Posterior cingulate gyrus (tissue), 11 donors: ENCODE measurements at places on chromosomes 11 and 22.

- no peak for DNase-seq
Measured at GRCh38 chr22:22342697-22343580, 98.4 kb downstream of the VPREB1 start.

DNA sequence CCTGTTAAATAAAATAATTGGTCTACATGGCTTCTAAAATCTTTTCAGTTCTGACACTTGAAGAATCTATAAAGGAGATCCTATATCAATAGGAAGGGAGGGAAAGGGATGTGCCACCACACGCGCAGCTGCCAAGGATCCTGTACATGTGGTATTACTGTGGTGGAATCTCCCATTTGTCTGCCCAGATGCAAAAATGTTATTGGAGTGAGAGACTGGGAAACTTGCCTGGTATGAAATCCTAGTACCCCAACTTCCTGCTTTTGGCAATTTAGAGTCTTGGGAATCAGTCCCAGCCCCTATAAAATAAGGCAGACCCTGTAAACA lies 81.9 kb upstream of the PICALM start:
- DNase-seq: no peak

DNA sequence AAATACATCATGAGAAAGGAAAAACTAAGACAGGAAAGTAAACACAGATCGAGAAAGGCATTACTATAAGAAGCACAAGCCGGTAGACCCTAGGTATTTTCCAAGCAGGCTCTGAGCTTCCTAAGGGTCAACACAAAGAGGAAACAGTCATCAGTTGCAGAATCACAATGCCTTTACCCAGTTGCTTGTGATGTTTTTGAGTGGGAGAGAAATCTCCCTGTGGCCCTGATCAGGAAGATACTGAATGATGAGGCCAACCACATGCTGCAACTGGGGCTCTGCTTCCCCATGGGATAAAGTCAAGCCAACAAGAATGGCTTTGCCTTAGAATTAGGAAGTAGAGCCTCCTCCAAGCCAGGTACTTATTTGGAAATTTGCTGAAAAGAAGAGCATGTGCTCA lies 132.6 kb downstream of the MICAL2 start:
- DNase-seq: peak; percentile 1

DNA sequence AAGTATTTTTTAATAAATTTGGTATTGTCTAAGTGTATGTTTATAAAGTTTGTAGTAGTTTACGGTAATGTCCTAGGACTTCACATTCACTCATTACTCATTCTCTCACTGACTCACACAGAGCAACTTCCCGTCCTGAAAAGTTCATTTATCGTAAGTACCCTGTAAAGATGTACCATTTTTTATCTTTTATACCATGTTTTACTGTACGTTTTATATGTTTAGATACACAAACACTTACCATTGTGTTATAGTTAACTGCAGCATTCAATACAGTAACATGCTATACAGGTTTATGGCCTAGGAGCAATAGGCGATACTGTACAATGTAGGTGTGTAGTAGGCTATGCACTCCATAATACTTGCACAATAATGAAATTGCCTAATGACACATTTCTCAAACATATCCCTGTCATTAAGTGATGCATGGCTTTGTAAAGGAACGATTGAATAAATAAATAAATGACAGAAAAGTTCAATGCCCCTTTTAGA lies 12.5 kb upstream of the CARD18 start:
- no peak for DNase-seq

- DNase-seq: no peak
Measured at GRCh38 chr11:29282088-29282487, 734.7 kb downstream of the KCNA4 start.

DNA sequence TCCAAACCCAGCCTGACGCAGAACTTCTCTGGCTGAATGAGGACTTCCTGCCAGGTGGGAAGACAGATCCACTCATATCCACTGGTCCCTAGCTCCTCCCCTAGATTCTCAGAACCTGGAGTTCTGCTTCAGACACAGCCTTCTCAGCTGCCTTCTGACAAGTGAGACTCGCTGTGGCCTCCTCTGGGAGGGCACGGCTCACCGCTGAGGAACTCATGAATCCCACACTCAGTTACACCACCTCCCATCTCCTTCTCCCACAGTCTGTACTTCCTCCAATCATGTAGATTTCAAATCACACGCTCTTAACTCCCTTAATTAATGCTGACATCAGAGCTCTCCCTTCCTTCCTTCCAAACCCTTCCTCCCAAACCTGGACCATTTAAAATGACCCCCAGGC lies 86.4 kb upstream of the TMEM45B start:
- no peak for DNase-seq

DNA sequence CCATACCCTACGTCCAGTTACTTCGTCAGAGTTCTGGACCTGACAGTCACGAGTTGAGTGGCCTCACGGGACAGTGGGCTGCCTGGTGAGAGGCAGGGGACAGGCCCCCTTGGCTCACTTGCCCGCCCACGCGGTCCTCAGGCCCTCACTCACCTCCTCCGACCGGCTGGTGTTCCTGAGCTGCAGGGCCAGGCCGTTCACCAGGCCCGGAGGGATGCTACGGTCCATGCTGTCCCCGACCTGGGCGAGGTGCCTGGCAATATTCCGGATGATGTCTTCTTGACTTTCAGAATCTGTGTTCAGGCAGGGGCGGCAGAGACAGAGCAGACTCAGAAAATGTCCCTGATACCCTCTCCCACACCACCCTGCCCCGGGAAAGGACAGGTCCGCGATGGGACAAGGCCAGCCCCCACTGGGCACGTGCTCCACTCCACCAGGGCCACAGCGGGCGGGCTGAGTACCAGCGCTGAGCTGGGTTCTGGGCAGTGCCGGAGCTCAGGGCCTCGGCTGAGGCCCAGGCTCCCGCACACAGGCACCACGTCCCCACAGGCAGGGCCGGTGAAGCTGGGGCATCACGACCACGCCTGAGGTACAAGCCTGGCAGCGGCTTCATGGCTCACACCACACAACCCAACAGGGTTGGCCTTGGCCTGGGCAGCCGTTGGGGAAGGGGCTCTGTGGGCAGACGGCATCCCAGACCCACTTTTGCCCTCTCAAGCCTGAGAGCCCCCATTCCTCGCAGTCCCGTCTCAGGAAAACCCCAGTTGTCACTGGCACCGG lies 34.9 kb downstream of the BID start:
- no peak for DNase-seq

DNA sequence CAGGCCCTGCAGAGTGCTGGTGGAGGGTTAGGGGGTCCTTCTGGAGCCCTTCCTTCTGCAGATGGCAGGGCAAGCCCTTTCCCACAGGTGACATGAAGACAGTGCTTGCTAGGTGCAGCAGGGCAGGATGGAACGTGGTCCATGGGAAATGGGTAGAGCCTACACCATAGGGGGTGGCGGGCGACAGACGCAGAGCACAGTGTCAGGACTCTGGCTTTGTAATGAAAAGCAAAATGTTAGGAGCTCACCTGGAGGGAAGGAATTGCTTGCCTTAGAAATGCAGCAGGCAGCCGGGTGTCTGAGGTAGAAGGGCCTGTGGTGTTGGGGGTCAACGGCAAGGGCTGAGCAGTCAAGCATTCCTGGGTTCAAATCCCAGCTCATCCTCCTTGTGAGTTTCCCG lies 54.9 kb downstream of the ARHGAP8 start:
- DNase-seq: no peak

DNA sequence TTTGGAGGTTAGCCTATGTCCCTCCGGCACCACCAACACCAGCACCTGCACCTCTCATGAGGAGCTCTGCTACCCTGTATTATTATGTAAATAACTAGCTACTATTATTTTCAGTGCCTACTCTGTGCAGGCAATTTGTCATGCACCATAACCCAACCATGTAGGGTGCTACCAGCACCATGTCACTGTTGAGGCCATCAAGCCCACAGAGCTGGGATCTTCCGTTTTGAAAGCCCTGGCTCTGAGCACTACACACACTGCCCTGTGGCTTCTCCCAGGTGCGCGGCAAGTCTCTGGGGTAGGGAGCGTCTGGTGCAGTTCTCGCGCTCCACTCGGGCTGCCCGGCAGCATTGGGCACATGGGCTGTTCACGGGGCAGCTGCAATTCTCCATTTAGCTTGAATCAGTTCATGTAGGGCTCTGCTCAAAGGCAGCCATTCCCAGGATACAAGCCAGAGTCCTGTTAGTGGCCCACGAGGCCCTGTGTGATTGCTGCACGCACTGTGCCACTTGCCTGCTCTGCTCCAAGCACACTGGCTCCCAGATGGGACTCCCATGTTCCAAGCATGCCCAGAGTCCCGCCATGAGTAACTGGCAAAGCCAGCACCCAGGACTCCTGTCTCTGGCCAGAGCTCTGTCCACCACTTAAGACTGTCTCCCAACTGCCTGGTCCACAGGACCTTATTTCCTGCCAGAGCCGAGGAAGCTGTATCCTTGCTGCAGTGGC lies 42.5 kb upstream of the CDON start:
- DNase-seq: no peak

DNA sequence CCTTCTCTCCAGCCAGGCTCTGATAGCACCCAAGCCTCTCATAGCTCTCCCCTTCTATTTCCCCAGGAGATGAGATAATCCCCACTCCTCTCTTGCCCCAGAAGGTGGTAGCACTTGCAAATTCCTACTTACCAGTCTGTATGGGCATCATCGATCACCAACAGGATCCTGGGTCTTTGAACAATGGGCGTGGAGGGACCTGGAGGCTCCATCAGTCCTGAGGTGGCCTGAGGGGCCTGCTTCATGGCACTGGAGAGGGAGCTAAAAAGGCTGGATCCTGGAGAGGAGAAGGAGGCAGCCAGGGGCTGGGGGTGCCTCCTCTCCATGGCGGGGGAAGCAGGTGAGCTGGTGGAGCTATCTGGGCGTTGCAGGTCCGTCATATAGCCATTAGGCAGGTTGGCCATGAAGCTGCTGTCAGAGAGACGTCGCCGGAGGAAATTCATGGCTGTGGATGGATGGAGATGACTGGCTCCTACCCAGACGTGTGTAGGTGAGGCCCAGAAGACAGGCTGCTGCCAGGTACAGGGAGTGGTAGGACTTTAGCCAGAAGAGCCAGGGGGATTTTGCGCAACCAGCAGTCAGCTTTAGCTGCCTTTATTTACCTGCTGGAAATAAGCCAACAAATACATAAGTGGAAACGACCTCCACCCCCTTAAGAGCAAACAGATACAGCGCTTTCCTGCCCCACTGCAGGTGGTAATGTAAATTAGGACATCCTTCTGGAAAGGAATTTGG lies 51.8 kb downstream of the SYN3 start:
- no peak for DNase-seq

DNA sequence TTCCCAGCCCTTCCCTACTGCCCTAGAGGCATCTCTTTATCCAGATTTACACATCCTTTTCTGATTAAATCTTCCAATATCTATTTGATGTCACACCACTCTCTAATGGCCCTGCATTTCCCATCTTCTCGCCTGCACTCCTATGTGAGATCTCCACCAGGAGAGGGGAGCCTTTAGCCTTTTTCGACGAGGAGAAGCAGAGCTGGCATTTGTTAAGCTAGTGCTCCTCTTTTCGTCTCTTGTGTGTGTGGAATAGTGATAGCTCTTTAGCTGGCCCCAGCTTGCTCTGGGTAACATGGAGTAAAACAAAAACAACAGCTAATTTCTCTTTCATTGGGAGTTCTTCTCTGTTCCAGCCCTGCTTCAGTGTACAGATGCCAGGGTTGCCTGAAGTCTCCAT lies 536.5 kb downstream of the NTM start:
- DNase-seq: no peak

GRCh38 chr11:83159902-83160865 lies 3.3 kb downstream of the PCF11 start:
- DNase-seq: no peak

DNA sequence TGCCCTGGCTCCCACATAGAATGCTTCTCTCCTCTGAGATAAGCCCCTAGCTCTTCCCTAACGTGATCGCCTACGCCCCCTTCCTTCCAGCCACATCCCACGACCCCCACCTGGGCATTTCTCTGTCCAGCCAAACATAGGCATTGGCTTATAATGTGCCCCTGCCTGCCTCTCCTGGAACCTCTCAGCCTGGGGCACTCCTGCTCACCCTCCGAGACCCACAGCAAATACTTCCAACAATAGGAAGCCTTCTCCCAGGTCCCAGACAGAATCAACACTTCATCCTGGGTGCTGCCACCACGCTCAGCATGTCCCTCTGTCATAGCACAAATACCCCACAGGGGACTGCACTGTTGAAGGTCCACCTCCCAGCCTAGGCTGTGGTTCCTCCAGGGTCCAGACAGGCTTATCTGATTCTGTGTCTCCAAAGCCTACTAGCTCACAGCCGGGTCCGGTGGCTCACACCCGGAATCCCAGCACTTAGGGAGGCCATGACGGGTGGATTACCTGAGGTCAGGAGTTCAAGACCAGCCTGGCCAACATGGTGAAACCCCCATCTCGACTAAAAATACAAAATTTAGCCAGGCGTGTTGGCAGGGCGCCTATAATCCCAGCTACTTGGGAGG lies 24.2 kb upstream of the TMPRSS4 start:
- DNase-seq: no peak
